ENCODE measurements at places on chromosomes 11 and 22.

- no peak for DNase-seq
Measured at GRCh38 chr11:10894666-10895065, 36.8 kb upstream of the ZBED5 start.

DNA sequence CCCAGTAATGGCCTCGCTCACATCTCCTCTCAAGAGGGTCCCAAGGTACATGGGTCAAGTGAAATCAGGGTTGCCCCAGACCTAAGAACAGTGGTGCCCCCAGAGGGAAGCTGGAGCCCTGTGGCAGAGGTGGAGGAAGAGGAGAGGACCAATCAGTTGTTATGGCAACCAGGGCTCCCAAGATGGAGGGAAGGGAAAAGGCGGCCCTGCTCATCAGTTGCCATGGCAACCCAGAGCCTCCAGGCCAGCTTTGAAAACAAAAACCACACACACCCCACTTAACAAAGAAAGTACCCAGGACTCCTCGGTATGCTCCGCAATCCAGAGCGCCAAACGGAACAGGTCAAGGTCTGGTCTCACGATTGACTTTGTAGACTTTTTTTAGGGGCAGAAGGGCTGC lies 53.5 kb upstream of the SLC35C1 start:
- DNase-seq: peak; percentile 44

DNA sequence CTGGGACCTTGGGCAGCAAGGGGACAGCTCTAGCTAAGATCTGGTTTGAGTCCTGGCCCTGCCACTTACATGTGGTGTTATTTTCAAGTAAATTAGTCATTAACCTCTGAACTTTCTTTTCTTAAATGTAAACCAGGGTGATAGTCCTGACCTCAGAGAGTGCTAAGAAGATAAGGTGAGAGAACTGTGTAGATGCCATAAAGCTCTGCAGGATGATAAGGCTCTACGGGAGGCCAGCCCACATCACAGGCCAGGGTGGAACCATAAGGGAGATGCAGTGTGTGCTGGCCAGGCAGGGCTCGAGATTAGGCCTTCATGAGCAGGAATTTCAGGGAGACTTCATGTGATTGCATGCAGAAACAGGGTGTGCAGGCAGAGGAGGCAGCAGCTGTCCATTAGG lies 24.2 kb downstream of the NECTIN1 start:
- no peak for DNase-seq

- peak; percentile 62 for DNase-seq
Measured at GRCh38 chr11:32333320-32333991, 101.9 kb downstream of the WT1 start.

DNA sequence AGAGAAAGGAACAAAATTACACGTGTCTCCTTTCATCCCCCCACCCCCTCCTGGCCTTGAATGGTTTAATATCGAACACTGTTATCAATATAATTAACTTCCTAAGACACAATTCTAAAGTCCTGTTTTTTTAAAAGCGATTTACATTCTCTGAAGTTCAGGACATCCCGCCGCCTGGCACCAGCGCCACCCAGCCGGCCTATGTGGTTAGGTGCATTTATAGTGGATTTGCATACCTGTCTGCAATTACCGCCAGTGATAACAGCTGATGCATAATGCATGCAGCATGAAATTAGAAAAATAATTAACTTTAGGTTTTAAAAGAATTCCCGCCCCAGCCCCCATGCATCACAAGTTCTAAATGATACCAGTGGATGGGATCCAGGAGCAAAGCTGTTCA lies 58.6 kb downstream of the MACROD1 start:
- no peak for DNase-seq

- DNase-seq: no peak
Measured at GRCh38 chr11:46857666-46858065, 11.6 kb upstream of the CKAP5 start.

DNA sequence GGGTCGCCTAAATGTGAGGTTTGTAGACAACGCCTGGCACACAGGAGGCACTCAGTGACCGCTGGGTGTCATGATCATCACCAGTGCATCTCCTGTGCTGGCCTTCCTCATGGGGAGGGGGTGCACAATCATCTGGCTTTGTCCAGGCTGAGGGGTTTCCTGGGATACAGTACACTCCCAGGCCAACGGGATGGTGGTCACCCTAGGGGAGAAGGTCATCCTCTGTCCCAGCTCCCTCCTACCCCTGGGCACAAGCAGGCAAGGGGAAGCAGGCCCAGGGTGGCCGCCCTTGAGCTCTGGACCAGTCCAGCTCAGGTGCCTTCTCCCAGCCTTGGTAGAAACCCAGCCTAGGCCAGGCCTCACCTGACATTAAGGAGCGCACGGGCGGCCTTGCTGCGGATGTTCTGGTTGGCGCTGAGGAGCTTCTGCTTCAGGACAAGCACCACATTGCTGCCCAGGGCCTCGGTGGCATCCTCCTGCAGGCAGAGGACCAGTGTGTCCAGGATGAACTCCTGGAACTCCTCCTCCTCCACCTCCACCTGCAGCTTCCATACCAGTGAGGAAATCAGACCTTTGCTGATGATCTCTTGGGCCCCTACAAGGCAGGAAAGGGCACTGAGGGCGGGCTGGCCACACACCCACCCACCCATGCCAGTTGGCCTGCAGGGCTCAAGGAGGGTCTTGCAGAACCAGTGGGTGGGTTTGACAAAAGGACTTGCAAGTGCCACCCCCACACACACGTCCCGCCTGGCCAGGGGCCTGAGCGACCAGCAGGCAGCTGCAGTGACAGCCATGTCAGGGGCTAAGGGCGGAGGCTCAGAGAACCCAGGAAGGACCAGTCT lies 6.6 kb upstream of the GNAZ start:
- no peak for DNase-seq

- DNase-seq: no peak
Measured at GRCh38 chr11:44351898-44352498, 42.1 kb upstream of the ALX4 start.

DNA sequence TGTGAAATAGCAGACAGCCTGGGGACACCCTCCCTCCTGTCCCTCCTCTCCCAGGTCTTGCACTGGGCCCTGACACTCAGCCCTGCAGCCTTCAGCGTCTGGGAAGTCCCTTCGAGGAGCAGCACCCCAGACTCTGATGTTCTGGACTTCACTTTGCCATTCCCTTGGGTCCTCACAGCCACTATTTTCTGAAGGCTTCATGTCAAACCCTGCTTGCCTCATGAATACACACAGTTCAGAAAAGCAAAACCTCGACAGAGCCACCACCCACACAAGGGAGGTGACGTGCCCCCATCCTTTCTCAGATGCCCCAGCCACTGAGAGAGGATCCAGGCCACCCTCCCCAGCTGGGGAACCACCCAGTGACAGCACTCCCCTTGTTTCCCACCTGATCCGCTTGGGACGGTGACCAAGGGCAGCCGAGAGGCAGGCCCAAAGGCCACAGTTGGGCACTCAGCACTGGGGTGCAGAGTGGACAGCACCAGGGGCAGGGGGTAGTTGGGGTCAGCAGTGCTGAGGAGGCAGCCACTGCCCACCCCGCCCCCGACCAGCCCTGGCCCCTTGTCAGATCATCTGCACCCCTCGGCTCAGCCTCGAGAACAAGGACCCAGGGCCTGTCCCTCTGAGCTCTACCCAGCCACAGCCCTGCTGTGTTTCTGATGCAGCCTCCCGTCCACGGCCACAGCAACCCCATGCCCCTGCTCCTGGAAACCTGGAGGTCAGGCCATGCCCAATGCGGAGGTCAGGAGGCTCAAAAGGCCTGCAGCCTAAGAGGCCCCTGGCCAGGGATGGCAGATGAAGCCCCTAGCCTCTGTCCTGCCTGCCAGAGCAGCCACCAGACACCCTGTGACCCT lies 3.1 kb upstream of the TNNT3 start:
- DNase-seq: no peak

- DNase-seq: no peak
Measured at GRCh38 chr22:18021431-18021830, 2.9 kb downstream of the MICAL3 start.

DNA sequence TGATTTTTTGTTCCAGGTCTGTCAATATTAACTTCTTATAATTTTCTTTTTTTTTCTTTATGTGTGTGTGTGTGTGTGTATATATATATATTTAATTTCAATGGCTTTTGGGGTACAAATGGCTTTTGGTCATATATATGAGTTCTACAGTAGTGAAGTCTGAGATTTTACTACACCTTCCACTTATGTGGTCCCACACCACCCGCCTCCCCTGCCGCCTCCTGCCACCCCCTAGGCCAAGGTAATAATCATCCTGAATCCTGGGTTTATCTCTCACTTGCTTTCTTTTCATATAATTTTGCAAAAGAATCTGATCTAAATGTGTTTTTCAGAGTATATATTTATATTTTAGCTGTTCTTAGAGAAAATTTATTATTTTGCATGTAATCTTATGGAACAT lies 11.1 kb downstream of the NEAT1 start:
- DNase-seq: no peak

GRCh38 chr11:9315078-9315688 lies 790 bp upstream of the TMEM41B start:
- DNase-seq: peak; percentile 7

DNA sequence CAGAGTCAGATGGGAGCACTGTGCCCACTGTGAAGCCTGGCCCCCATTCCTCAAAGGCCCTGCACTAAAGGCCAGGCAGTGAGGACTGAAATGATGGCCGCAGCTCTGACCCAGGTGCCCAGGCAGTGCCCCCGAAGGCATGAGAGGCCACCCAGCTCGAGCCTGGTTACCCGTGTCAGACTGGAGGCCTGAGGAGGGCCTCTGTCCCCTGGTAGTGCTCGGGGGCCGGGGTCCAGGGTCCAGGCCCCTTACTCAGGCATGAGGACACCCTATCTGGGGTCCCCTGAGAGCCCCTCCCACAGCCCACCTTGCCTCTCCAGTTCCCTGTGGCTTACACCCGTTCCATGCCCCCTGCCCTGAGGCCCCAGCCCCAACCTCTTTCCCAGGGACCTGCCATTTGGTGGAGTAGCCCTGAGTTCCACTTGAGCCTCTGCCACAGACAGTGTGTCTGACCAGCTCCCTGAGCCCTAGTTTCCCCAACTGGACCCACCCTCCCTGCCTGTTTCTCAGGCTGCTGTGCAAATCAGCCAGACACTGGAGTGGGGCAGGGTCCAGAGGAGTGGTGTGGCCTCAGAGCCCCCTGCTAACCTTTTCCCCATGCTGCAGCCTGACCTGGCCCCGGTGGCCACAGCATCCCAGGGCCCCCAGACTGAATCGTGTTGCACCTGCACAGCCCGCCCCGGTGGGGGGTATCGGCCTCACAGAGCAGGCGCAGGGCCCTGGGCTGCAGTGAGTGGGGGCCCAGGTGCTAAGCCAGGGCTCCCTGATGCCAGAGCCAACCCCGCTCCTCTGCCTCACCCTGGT lies 10.8 kb upstream of the ANKRD13D start:
- no peak for DNase-seq

GRCh38 chr11:61682093-61682732 lies 2.0 kb downstream of the DAGLA start:
- no peak for DNase-seq

DNA sequence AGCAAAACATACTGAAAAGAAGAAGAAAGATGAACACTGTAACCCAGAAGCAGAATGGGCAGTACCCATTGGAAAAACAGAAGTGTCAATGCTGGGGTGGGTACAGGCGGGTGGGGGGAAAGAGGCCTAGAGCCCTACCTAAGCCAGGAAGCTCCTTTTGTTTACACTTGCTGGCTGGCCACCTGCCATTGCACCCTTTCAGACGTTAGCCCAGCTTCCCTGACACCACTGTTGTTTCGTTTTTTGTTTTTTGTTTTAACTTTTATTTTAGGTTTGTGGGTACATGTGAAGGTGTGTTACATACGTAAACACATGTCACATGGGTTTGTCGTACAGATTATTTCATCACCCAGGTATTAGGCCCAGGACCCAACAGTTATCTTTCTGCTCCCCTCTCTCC lies 55.4 kb downstream of the PLEKHA7 start:
- no peak for DNase-seq

GRCh38 chr22:24003887-24004286 lies 1.4 kb downstream of the GSTT4 start:
- no peak for DNase-seq

DNA sequence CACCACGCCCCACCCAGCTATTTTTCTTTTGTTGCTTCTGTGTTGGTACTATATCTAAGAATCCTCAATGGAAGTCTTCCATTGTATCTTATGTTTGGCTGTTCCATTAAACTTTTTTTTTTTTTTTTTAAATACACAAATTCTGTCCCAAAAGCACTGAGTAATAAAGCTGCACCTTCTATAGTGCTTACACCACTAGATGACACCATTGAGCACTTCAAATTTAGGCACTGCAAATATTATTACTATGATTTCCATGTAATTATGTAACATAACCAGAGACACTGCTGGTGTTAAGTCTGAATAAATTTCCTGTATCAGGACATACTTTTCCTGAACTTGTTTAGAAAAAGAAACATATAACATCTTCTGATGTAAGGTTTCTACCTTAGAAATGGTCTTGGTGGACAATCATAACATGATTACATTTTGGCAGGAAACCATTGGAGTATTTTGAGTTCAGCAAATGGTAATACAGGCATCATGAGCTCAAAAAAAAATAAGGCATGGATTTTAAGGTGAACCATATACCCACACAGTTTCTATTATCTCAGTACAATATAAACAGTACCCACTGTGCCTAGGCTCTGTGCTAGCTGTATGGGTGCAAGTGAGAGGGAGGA lies 110.5 kb downstream of the ATG16L2 start:
- DNase-seq: no peak

GRCh38 chr11:70432065-70432464 lies 33.7 kb downstream of the CTTN start:
- DNase-seq: no peak

DNA sequence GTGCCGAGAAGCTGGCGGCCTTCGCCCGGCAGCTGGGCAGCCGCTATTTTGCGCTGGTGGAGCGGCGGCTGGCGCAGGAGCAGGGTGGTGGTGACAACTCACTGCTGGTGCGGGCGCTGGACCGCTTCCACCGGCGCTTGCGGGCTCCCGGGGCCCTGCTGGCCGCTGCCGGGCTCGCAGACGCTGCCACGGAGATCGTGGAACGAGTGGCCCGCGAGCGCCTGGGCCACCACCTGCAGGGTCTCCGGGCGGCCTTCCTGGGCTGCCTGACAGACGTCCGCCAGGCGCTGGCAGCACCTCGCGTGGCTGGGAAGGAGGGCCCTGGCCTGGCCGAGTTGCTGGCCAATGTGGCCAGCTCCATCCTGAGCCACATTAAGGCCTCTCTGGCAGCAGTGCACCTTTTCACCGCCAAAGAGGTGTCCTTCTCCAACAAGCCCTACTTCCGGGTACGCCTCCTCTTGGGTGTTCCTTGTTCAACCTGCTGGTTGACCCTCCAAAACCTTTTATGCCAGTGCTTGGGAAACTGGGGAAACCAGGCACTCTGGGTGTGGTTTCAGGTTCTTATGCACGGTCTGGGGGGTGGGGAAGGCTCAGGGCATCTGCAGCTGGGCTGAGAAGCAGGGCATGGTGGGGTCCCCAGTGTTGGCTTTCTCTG lies 3.1 kb upstream of the TM7SF2 start:
- no peak for DNase-seq

DNA sequence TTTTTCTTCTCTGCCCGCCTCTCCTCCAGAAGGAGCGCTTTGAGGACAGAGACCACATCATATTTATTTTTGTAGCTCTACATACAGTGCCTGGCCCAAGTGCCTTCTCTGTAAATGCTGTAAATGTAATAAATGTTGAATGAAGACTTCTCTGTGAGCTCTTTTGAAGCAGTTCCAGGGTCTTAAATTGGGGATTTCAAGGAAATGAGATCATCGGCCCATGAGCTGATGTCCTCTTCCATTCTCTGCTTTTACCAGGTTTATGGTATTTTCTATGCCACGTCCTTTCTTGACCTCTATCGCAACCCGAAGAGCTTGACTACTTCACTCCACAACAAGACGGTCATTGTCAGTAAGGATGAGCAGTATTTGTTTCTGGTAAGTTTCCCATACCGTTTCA lies 165.7 kb upstream of the SORL1-AS1 start:
- no peak for DNase-seq

GRCh38 chr11:8699903-8700302 lies 17.3 kb downstream of the RPL27A start:
- peak; percentile 22 for DNase-seq

GRCh38 chr22:23509571-23510302 lies 70.4 kb downstream of the IGLL1 start:
- no peak for DNase-seq
